Activated CD4-positive, alpha-beta T cell treated with anti-CD3 and anti-CD28 coated beads for 36 hours (primary cell): ENCODE measurements at places on chromosomes 5 and 9.

DNA sequence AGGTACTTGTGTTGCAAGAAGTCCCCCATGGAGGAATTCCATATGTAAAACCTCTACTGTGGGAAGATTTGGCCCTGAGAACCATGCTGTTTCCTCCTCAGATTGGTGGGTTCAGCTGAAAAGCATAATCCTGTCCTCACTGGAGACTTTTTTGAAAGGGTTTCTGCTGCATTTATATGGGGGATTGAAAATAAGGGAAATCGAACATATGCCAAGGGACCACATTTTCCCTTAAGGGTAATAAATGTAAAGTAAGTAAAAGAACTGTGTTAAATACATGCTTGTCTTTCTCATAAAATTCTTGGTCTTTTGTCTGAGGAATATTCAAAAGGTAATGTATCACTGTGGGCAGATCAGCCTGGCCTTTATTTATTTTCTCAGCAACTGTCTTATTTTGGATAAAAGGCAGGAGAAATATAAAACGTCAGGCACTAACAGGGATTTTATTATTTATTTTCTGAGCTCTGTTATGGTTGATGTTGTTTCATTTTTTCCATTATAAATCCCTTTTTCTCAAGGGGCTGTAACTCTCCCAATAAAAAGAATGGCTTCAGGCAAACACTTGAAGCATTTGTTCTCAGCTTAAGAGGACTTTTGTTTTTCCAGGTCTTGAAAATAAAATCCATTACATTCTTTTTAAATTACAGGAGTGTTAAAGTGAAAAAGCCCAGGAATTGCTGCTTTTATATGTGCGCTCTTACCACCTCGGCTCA is 131.4 kb downstream of the FGF10 start:
- H3K36me3 ChIP-seq, result no peaks in the 10 kb centered on the region
- H3K4me3 ChIP-seq, result no peak overlapping the region
- DNase-seq, result no peak
- H3K27me3 ChIP-seq, result no peaks in the 10 kb centered on the region

DNA sequence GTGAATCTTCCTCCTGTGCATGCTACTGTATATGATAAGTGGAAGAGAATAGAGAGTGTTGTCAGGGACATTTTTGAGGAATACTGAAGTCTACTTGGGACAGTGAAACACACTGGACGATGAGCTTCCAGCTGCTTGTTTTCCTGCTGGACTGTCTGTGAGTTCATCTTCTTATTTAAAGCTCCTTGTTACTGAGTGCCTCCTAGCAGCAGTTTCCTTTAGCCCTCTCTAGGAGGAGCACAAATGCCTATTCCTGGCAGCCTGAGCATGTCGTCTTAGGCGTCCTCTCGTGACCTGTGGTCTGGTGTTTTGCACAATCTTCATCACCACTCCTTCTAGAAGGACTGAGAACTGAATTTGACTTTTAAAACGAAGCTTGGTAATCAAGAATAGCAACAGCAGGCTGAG is 43.8 kb downstream of the ANKRD33B start:
- H3K27me3 ChIP-seq, result peaks cover 11% of the 10 kb centered on the region
- H3K4me1 ChIP-seq, result peaks cover 14% of the 10 kb centered on the region
- H3K4me3 ChIP-seq, result no peak overlapping the region

DNA sequence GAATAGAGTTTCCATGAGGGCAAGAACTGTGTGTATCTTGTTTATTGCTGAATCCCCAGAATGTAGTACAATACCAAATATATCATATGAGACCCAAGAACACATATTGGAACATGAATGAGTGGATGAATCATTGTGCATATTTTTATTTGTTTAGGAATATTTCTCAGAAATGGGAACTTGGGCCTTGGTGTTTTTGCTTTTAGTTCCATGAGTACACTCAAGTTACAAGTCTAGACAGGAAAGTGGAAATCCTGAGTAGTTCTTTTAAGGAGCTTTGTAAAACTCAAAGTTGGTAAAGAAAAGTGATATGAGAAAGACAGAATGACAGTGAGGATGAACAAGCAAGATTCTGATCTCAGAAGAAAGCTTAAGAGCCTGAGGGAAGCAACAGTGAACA is 647.0 kb downstream of the EFNA5 start:
- no peak overlapping the region for H3K27ac ChIP-seq
- no peaks in the 10 kb centered on the region for H3K27me3 ChIP-seq
- no peaks in the 10 kb centered on the region for H3K36me3 ChIP-seq
- no peak overlapping the region for H3K4me3 ChIP-seq

DNA sequence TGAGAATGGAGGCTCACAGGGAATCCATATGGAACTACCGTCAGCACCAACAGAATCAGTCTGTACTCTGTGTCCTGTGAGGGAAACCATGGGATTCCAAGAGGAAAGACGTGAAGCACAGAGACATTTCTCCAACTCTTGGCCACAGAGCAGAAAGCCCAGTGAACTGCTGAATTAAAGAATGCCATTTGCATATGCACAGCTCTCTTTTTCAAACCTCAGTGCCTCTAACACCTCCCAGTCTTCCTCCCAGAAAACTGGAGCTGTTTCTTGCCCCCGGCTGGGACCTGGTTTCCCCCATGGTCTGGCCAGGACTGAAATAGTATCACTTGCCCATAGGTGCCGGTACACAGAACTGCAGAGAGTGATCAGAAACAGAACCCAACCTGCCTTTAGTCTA is 69.6 kb upstream of the FER start:
- H3K4me1 ChIP-seq, result no peaks in the 10 kb centered on the region
- DNase-seq, result no peak
- H3K27ac ChIP-seq, result no peak overlapping the region
- H3K36me3 ChIP-seq, result no peaks in the 10 kb centered on the region
- H3K27me3 ChIP-seq, result peaks cover 6% of the 10 kb centered on the region
- H3K4me3 ChIP-seq, result no peak overlapping the region

GRCh38 chr5:98454407-98454806 is 319.1 kb upstream of the RGMB start:
- H3K36me3 ChIP-seq, result no peaks in the 10 kb centered on the region
- no peak overlapping the region for H3K4me3 ChIP-seq
- peaks cover 4% of the 10 kb centered on the region for H3K27me3 ChIP-seq

GRCh38 chr9:12859704-12860251 is 85.0 kb downstream of the LURAP1L start:
- H3K4me1 ChIP-seq, result no peaks in the 10 kb centered on the region
- no peak for DNase-seq
- H3K36me3 ChIP-seq, result no peaks in the 10 kb centered on the region
- H3K27ac ChIP-seq, result no peak overlapping the region

DNA sequence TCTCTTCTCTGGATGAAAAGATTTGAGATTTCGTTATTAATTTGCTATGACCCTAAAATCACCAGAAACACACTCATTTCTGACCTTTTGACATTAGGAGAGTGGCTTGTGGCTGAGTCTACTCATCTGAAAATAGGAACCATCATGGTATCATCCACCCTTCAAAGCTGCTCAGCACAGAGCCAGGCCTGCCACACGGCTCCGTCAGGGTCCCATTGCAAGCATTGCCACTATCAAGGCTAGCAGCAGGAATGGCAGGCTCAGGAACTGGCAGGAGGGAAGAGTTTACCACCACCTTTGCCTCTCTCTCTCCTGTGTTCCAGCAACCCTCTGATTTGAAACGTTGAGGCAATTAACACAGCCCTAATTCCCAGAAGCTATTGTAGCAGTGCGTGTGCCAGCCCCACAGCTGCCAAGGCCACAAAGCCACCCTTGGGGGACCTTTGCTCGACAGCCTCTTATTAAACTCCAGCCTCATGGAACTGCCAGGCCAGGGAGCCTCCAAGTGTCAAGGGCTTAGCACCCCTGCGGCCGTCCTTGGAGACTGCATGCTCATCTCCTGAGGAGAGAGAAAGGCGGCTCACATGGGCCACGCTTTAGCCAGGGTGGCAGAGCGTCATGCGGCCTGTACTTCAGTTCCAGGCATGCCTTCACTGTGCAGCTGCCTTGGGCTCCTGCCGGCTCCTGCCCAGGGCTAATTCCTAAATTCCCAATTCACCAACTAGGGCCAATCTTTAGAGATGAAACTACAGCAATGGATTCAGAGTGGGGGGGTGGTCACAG is 145.9 kb downstream of the ROR2 start:
- DNase-seq, result no peak
- no peaks in the 10 kb centered on the region for H3K36me3 ChIP-seq
- H3K27ac ChIP-seq, result no peak overlapping the region
- no peak overlapping the region for H3K4me3 ChIP-seq

DNA sequence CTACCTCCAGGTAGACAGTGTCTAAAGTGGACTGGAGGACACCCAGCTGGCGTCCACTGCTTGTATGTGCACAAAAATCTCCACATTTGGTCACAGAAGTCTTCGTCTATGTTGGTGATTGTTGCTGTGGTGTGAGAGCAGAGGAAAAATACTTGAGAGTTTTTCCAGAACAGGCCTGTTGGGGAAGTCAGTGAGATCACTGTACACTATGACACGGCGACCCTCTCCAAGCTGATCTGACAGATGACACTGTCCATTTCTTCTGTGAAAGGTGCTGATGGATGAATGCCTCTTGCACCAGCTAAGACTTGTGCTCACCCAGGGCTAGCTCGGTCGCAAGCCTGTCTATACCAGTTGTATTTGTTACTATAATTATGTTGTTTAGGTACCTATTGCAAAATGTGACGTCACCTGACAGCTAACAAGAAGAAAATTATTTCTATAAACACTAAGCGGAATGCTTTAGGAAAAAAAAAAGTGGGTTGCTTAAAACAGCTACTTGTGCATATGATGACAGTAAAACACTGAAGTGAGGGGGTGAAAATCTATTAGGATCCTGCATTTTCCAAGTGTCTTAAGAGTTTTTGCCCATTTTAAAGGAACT is 142.3 kb downstream of the ROR2 start:
- no peak for DNase-seq
- no peaks in the 10 kb centered on the region for H3K27me3 ChIP-seq
- H3K4me3 ChIP-seq, result no peak overlapping the region
- H3K36me3 ChIP-seq, result no peaks in the 10 kb centered on the region
- no peaks in the 10 kb centered on the region for H3K4me1 ChIP-seq

- H3K36me3 ChIP-seq, result no peaks in the 10 kb centered on the region
- no peak overlapping the region for H3K4me3 ChIP-seq
- DNase-seq, result peak; percentile 9
- peaks cover 3% of the 10 kb centered on the region for H3K27me3 ChIP-seq
- H3K27ac ChIP-seq, result no peak overlapping the region
These were observed 74.7 kb downstream of the NTRK2 start for GRCh38 chr9:84744195-84744594.

DNA sequence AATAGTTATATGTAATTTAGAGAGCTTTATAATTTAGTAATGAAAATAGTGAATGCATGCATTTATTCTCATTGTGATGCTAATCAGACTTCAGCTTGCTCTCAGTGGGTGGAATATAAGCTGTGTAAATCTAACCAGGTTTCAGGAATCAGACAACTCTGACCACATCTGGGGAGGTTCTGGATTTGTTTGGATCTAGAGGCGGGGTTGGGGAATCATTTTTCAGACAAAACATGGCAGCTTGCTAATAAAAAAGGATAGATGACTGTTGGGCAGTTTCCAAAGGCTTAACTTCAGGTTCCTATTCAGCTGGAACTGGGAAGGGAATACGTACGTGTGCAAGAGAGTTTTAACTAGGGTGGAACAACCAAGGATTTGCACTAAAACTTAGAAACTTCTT is 43.2 kb upstream of the MAMDC2 start:
- H3K27me3 ChIP-seq, result peaks cover 11% of the 10 kb centered on the region
- H3K4me1 ChIP-seq, result no peaks in the 10 kb centered on the region
- H3K27ac ChIP-seq, result no peak overlapping the region
- no peak for DNase-seq

DNA sequence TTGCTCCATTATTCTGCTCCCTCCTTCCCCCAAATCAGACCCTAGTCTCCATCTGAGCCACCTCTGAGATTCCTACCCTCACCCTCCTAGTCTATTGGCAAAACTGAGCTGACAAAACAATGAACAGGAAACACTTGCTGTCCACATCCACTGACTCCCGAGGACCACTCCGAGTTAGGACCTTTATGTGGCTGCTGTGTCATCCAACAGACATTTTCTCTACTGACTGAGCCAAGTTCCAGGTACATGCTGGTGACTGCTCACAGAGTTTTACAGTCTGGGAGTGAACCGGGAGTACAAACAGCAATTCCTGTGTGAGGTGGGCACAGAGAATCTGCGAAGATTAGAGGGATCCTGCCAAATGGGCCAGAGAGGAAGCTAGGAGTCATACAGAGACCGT is 39.2 kb downstream of the CFAP90 start:
- no peaks in the 10 kb centered on the region for H3K4me1 ChIP-seq
- peaks cover 30% of the 10 kb centered on the region for H3K27me3 ChIP-seq
- DNase-seq, result no peak
- no peak overlapping the region for H3K27ac ChIP-seq
- H3K36me3 ChIP-seq, result no peaks in the 10 kb centered on the region
- H3K4me3 ChIP-seq, result no peak overlapping the region

DNA sequence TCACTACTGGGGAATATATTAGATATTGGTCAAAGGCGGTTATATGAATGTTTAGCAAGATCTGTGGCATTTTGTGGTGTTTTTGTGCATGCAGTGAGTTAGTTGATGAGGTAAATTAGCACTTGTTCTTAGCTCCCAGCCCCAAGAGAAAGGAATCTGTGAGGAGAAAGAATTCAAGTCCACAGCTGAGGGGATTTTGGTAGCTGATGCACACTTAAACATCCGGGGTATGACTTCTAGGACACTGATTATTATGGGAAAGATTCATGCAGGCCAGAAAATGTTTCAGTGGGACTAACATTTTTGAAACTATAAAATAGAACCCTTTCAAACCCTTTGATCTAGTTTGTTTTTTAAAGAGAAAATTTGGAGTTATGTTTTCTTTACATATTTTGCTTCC is 118.2 kb upstream of the RPS23 start:
- no peak for DNase-seq
- H3K4me3 ChIP-seq, result no peak overlapping the region
- peaks cover 7% of the 10 kb centered on the region for H3K27me3 ChIP-seq
- no peaks in the 10 kb centered on the region for H3K4me1 ChIP-seq
- no peaks in the 10 kb centered on the region for H3K36me3 ChIP-seq

DNA sequence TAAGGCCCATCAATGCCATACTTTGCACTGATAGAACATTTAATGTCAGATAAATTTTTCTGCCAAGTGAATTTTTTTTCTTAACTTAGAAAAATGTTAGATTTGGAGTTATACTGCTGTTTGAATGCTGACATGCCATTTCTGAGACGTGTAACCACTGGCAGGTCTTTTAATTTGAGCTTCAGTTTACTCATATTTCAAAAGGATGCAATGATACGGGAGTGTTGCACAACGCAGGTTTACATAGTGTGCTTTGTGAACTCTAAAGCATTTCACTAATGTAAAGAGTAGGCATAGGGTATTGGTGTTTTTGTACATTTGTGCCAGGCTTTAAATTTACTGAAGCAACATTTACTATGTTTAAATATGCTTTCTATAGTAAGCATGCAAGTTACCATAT is 4.2 kb downstream of the ZBTB43 start:
- H3K27me3 ChIP-seq, result no peaks in the 10 kb centered on the region
